ENCODE measurements at places on chromosomes 5 and 9.

DNA sequence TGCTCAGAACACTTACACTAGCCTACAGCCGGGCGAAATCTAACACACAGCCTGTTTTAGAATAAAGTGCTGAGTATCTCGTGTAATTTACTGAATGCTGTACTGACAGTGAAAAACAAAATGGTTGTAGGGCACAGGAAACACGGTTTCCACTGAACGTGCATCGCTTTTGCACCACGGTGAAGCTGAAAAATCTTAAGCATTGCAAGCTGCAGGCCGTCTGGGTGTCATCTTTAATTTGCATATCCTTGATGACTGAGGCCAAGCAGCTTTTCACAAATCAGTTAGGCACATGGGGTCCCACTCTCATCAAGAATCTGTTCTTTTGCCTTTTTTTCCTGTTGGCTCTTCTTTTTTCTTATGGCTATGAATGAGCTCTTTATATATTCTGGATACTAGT, 58.2 kb downstream of the CAMSAP1 start:
- no peak for DNase-seq

DNA sequence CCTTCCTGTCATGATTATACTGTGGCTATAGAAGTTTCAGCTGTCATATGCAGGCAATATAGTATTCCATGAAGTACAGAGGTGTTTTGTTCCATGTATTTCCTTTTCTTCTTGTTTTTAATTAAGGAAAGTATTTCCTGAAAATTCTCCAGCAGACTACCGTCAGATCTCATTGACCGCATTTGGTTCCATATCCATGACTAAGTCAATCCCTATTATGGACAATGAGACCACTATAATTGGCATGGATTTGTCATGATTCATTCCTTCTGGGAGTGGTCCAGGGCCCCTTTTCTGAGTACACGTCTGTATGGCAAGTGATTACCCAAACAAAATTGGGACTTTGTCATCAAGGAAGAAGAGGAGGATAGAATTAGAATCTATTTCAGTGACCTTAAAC, 283.2 kb upstream of the CLINT1 start:
- DNase-seq = no peak

DNA sequence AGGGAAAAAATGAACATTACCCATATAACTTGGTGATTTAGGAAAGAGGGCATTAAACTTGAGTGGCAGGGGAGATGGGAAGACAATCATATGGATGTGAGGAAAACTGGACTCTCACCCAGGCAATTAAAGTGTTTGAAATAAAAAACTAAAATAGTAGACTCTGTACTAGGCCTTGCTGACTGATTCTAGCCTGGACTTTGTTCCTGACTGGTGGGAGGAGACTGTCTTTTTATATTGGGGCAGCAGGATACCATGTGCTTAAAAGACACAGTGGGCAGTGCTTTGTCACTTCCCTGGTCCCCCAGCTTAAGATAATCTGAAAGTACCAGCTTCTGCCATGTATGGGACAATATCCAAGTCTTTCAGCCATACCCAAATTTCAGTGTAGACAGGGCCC, 107.0 kb downstream of the ACTL7B start:
- no peak for DNase-seq

- DNase-seq = no peak
These were observed 16.2 kb upstream of the FSD1L start for GRCh38 chr9:105431424-105432246.

GRCh38 chr5:1494780-1495524, 28.8 kb downstream of the LPCAT1 start:
- DNase-seq = peak; percentile 30

- no peak for DNase-seq
These were observed 18.0 kb downstream of the IGIP start for GRCh38 chr5:140143521-140144258.

DNA sequence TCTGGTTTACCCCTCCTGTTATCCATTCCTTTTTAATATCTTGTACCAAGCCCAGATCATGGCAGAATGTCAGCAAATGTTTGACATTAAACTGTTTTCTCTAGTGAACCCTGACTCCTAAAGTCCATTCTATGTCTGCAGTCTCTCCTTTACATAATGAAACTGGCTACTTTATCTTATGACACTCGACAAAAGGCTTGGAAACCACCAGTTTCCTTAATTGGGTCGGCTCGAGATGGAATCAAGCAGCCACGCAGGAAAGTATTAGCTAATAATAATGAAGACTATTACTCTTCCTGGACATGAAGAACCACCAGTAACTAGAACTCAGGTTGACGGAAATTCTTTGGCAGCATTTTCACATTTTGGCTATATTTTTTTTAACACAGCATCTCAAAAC, 17.5 kb downstream of the DAP start:
- DNase-seq = no peak

DNA sequence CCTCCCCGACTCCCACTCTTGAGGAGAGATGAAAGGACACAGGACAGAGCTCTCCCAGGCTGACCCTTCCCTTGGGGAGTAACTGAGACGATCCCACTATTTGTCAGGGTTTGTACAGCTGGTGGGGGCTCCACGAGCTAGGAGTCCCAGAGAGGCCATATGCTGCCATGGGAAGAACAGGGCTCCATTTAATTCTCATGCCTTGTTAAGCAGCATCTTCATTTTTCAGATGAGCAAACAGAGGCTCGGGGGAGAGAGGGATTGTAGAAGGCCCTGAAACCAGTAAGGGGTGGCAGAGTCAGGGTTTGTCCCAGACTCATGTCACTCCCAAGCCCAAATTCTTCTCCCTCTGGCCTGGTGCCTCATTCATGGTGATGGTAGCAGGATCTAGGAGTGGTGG, 176.4 kb downstream of the NSG2 start:
- no peak for DNase-seq

DNA sequence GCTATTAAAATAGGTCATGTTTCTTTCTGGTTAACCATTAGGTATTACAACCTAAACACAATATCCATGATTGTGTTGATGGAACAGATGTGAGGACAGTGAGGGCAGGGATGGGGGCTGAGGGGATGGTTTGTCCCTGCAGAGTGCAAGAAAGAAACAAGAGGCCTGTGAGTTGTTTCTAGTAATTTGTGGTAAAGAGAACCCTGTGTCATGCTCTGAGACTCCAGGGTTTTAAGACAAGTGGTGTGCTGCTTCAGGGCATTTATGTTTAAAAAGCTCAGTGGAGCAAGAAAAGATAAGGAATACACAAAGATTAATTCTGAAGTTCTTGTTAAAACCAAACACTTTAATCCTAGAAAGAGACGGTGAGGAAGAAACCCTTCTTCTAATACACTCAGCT, 656.5 kb downstream of the TLE1 start:
- no peak for DNase-seq

DNA sequence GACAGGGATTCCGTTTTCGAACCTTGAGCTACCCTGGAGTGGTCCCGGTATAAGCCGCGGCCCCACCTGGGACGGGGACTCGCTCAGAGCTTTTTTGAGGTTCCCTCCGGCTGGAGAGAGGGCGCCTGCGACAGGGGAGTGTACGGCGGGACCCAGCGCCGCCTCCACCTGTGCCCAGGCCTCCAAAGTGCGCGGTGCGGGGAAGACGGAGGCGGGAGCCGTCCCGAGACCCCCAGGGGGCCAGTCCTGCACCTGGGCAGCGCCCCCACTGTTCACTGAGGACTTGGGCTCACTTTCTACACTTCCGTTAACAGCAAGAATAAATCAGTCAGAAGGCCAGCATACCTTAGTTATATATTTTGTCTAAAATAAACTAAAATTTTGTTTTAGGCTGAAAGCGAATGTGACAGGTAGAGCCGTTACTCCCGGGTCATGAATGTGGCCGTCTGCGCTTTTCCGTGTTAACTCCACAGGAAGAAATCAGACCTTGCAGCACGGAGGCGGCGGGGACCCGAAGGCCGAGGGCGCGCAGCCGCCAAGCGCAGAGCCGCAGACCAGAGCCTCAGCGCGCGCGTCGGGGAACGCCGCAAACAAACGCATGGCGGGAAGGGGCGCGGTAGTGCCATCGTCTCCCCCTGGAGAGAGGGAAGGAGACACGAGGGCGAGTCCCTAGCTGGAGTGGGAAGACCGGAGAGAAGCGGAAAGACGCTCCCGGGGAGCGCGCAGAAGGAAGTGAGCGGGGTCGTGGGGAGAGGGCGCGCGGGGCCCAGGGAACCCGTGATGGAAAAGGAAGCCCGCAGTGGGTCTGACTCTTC, 14.1 kb downstream of the TRIM7 start:
- DNase-seq = peak; percentile 42

DNA sequence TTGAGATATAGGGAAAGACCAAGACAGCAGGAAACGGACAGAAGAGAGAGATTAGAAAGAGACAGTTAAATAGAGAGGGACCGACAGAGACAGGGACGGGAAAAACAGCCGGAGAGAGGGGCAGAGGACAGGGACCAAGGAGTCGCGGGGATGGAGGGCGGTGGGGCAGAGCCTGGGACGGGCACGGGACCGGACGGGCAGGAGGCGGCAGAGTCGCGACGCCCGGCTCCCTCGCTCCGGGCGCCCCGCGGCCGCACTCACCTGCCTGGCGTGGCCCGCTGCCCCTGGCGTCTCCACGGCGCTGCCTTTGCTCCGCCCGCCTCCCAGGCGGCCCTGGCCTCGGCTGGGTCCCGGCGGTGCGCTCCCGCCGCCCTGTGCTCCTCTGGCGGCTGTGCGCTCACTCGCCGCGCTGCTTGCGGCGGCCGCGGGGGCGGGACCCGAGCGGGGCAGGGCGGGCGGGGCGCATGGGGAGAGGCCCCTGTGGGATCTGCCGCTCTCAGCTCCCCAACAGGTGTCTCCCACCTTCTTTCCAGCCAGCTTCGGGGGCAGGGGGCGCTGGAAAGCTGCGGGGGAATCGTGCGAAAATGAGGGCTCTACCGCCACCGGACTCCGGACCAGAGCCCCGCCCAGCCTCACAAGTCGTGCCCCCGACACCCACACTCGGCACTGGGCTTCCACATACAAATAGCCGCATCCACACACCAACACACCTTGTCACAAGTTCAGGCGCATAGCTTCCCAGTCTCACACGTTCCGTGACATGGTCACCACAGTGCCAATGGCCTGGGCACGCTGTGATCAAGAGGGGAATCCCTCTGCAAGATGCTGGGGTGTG, at the start of gene ARID3C:
ARID3C (minus strand) TSS at position 411 of the 835 bp plus-strand sequence. CDS start 1,052 bp downstream, outside the sequence.
- DNase-seq = peak; percentile 32

DNA sequence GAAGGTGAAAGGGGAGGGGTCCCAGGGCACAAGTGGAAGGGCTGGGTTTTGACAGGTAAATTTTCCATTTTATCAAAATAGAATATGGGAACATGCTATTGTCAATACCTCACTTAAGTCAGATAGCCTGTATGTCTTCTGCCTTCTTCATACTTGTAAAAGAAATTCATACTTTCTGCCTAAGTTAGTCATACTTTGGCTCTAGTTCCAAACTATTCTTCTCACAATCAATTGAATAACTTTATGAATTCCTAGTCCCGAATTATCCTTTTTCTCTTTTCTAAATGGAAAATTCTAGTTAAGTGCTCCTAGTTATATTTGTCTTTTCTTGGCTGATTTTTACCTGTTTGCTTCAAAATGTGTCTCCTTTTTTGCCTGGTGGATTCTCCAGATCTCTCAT, 271.4 kb downstream of the CSNK1G3 start:
- DNase-seq = no peak

DNA sequence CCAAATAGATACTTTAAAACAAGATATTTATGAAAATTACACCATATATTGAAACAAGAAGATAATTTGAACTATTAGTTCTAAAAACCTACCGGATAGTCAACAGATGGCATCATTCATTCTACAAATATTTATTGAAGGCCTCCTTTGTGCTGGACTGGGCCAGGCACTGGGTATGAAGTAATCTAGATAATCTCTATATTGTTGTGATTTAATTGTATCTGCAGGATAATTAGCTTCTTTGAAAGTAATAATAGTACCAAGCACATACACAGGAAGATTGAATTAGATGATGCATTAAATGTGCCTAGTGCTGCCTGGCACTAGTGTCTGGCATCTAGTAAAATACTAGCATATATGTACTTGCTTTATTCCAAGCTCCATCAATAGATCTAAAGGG, 735.2 kb upstream of the DMAC1 start:
- no peak for DNase-seq

GRCh38 chr5:103546858-103547257, 15.7 kb downstream of the NUDT12 start:
- no peak for DNase-seq

GRCh38 chr9:71025201-71025600, 96.2 kb downstream of the TRPM3 start:
- no peak for DNase-seq

- peak; percentile 36 for DNase-seq
These were observed 14.1 kb downstream of the PDLIM4 start for GRCh38 chr5:132271251-132272246.

DNA sequence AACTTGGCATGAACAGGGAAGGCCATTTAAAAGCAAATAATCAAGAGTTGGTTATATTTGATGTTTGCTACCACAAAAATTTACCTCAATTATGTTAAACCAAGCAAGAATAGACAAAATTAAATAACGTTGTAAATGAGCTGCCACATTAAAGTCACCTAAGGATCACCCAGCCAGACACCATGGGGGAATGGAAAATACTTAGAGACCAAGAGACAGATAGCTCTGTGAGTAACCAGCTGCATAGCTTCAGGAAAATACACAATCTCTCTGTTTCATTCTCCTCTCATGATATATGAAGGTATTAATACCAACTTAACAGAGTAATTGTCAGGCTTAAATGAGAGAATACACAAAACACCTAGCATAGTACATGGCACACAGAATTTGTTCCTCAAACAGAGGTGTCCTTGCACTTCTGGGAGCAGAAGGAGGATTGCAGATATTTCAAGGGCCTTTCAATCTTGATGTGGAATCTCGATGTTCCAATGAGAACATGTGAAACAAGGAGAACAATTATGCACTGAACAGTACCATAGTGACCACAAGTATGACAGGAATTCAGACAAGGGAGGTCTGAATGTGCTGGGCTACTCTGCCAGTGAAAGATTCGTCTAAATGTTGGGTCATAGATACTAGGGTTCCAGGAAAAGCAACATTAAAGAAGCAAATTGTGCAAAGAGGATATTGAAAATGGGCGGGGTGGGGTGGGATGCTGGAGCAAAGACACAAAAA, 18.6 kb downstream of the JAKMIP2 start:
- DNase-seq = no peak

DNA sequence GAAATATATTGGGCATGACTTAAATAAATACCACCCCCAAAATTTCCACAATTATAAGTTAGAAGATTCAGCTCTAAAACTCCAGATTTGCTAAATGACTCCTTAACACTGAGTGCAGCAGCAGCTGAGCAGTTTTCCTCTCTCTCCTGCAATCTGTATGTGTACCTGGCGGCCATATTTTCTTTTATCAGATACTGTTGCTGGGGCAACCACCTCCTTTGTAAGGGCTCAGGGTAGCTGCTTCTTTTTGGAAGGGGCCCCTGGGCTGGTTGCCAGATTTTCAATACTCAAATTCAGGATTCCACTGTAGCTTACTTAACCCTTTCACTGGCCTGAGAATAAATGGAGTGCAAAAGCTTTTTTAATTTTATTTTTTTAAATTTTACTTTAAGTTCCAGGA, 197.0 kb downstream of the TAF11L14 start:
- DNase-seq = no peak

- peak; percentile 42 for DNase-seq
These were observed 245.1 kb downstream of the MAST4 start for GRCh38 chr5:66841264-66841663.
